ENCODE measurements at places on chromosomes 11 and 22. TPM values are rescaled to one million over a fixed set of nuclear protein-coding genes. Genes with fewer than 3 reads are reported as not detected.
A peak's percentile ranks its signal among the peaks of the same experiment; 100 is the strongest.

- DNase-seq: no peak
Measured at GRCh38 chr11:64474680-64475079, 115.7 kb downstream of the RPS6KA4 start.

- DNase-seq: no peak
Measured at GRCh38 chr11:8567602-8568198, 26.3 kb downstream of the STK33 start.

DNA sequence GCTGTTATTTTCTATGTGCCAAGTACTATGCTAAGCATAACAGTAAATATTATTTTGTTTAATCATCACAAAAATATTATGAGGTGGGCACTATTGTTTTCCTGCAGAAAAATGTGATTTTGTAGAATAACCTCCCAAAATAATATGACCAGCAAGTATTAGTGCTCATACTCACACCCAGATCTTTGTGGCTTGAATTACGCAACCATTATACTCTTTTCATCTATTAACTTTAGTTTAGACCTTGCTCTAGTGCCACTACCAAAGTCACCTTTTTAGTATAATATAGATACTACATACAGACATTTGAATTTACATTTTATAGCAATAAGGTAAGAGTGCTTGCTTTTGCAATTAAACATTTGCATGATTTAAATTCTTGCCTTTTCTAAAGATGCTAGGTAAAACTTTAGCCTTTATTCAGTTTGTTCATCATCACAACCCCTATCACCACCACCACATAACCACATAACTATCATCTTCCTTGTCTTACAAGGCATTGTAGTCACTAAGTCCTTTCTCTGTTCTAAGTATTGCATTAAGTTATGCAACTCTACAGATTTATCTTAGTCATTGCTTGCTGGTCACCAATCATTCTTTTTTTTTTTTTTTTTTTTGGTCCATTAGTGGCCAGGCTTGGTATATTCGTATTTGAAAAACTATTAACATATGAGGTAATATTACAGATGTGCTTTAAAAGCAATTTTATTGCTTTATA lies 68.4 kb downstream of the GAS2 start:
- DNase-seq: no peak

DNA sequence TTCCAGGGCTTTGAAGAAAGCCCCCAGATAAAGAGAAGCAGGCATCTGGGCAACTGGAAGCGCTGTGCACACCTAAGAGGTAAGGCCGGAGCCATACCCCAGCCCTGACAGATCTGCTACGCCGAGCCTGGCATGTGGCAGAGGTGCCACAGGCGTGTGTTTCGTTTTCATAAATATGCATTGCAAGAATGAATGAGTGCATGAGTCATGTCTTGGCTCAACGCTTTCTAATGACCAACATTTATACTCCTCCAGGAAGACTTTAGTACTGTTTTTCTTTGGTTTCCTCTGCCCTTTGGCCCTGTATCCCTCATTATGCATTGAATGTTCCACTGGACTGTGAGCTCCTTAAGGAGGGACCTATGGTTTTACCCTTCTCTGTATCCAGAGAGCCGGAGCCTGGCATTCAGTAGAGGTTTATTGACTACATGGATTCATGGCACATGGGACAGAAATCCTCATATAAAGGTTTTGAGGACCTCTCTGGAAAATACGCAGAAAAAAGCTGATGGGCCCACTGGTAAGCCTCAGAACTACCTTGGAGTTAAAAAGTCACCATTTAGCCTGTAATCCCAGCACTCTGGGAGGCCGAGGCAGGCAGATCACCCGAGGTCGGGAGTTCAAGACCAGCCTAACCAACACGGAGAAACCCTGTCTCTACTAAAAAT lies 38.9 kb upstream of the CSNK2A3 start:
- no peak for DNase-seq

DNA sequence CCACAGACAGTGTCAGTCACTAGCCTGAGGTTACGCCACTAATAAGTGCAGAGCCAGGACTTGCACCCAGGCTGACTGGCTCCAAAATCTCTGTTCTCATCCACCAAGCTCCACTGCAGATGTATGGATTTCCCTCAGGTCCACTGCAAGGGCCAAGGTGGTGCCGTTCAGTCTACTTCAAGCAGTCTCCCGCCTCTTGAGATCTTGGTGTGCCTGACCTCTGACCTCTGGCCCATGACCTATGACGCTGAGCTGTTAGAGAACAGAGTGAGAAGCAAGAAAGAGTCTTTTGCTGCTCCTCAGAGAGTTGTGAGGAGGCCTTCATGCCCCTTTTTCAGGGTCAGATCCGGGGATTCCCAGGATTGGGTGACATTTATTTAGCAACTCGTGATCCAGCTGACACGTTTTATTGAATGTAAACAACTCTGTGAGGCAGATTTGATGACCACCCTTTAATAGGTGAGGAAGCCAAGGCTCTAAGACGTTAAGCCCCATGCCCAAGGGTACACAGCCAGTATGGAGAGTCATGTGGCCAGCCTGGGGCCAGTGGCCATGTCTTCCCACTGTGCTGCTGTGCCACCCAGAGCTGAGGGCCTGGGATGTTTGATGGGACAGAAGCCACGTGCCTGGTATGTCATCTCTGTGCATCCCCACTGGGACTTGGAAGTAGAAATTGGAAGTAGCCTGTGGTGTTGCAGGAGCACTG lies 25.2 kb downstream of the DCPS start:
- no peak for DNase-seq

DNA sequence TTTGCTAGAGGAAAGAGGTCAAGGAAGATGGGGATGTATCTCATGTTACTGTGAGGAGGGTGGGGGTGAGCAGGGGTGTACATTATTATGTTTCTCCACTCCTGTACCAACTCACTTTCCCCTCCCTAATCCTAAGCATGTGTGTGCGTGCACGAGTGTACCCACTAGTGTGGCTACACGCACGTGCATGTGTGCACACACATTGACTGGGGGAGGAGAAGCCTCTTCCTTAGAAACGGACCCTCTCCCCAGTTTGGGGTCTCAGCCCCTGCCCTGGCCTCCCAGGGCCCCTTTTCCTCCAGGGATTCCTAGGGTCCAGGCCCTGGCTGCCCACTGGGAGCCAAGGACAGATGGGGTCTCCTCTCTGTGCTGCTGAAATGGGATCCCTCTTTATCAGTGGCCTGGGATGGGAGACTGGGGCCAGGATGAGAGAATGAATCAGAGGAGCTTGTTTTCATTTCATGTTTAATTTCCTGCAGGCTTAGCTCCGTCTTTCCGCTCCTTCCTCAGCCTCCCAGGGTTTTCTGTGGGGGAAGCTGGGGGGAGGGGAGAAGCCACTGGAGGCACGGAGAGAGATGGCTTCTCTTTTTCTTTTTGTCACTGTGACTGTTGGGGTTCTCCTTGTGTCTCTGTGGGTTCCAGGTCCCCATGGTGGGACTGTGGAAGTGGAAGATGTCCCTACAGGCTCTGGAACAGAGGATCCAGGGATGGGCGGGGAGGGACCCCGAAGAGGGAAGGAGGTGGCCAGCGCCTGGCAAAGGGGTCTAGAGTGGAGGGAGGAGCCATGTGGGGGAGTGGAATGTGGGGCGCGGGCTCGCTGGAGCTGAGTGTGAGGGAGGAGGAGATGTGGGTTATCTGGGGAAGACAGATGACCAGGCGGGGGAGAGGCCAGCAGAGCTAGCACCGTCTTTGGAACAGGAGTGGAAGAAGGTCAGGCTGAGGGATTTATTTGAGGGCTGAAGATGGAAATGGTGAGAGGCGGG lies 40.3 kb downstream of the ALX4 start:
- no peak for DNase-seq

- no peak for DNase-seq
Measured at GRCh38 chr11:111836721-111837120, 34.7 kb downstream of the ALG9 start.

GRCh38 chr22:43017525-43018460 lies 2.8 kb upstream of the PACSIN2 start:
- peak; percentile 75 for DNase-seq

DNA sequence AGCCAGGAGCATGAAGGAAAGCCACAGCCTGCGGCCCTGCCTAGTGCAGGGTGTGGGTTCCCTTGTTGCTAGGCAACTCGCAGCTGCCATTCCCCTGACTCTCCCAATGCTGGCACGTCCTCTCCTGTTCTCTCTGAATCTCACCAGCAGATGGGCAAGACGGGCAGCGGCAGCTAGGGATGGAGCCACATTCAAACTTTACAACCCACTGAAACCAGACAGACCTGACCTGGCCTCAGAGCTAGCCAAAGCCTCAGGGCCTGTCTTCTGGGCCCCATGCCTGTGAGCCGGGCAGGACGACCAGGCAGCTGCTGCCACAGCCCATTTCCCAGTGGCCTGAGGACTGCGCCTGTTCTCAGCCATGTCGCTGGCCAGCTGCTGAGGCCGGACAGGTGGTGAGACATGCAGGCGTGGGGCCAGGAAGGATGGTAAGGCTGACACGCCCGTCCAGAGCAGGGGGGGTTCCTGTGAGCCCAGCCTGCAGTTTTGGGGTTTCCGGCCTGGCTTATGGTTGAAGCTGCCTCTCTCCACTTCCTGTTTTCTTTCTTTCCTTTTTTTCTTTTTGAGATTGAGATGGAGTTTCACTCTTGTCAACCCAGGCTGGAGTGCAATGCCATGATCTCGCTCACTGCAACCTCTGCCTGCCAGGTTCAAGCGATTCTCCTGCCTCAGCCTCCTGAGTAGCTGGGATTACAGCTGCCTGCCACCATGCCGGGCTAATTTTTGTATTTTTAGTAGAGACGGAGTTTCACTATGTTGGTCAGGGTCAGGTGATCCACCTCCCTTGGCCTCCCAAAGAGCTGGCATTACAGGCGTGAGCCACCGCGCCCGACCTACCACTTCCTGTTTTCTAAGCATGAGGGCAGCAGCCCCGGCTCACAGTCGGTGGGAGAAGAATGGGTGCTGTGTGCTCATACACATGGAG lies 4.1 kb downstream of the SUN2 start:
- DNase-seq: peak; percentile 94

GRCh38 chr22:36816636-36817524 lies at the start of gene PVALB:
Gene PVALB, minus strand, starts transcription at chr22:36817035. Its CDS starts 30 bp downstream, at chr22:36817005.
- peak; percentile 84 for DNase-seq

DNA sequence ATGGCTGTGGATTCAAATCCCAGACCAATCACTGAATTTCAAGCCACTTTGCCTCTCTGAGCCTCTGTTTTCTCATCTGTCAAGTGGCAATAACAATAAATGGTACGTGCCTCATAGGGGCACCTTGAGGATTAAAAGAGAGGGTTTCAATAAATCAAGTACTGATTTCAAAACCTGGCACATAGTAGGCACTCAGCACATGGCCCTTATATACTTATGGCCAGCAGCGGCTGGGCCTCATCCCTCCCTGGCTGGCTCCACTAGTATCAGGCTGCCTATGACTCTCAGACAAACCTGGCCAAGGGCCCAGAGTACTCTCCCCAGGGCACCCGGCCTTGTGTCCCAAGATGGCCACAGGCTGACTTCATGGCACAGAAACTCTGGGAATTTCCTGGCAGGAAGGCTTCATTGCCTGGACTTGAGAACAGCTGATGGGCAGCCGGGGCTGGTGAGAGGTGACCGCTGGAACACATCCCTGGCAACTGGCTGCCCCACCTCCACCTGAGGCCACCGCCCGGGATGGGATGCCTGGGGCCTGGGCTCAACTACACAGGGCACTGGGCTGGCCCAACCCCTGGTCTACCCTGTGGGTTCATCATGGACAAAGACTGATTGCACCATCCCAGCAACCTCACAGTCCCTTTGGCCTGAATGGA lies 3.4 kb downstream of the FADS3 start:
- DNase-seq: peak; percentile 74

The OOSP2 gene
- not detected for polyA plus RNA-seq

The GSTT2 gene
- 0.49 TPM for polyA plus RNA-seq

The PLEKHB1 gene
- 30.0 TPM for polyA plus RNA-seq

The GAS2 gene
- 12.0 TPM for polyA plus RNA-seq

The SERPING1 gene
- 206 TPM for polyA plus RNA-seq

The FOLR1 gene
- 53.5 TPM for polyA plus RNA-seq

The ANKK1 gene
- polyA plus RNA-seq: 0.26 TPM

The TYR gene
- polyA plus RNA-seq: not detected
